GM04504 (cell line): ENCODE measurements at places on chromosomes 7 and 10.
A peak's percentile ranks its signal among the peaks of the same experiment; 100 is the strongest.

DNA sequence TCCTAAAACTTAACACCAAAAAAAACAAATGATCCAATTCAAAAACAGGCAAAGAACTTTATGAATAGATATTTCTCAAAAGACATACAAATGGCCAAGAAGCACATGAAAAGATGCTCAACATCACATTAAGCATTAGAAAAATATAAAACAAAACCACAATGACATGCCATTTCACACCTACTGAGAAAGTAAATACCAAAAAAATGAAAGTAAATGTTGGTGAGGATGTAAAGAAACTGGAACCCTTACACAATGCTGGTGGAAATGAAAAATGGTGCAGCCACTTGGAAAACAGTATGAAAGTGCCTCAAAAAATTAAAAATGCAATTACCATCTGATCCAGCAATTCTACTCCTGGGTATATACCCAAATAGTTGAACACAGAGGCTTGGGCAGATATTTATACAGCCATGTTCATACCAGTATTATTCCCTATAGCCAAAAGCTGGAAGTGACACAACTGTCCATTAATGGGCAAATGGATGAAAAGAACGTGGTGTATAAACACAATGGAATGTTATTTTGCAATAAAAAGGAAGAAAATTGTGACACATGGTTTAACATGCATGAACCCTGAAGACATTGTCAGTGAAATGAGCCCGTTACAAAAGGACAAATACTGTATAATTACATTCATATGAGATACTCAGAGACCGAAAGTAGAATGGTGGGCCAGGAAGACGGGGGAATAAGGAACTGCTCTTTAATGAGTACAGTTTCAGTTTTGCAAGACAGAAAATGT is 89.0 kb downstream of the JMJD1C start:
- peak; percentile 80 for DNase-seq

GRCh38 chr10:30509508-30509907 is 75.5 kb downstream of the MAP3K8 start:
- DNase-seq: no peak

DNA sequence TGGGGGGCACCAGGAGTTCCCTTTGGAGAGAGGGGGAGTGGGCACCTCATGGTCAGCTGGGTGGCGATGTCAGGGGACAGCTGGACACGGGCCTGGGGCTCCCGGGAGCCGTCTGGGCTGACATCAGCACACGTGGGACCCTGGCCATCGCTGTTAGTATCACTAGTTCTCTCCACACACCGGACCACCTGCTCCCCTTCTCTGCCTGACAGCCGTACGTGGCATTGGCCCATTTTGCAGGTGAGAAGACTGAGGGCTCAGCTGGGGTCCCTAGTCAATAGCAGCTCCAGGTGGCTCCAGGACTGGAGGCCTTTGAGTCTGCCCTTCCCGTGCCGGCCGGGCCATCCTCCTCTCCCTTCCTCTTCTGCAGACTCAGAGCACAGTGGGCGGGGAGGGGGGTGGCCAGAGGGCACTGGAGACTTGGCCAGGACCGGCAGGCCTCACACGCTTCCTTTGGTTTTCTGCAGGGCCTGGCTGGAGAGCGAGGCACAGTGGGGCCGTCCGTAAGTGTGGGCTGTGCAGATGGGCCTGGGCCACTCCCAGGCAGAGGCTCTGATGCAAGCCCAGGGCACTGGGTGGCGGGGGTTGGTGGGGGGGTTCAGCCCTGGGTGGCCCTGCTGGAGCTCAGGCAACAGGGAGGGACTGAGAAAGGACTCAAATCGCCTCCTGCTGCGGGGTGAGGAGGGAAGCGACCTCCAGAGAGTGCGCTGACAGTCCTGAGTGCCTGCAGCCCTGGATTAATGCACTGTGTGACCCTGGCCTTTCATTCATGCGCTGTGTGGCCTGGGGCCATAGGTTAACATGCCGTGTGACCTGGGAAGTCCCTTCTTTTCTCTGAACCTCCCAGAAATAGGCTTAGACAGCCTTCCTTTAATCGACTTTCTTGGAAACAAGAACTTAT is 78.2 kb downstream of the MYL10 start:
- DNase-seq: no peak

DNA sequence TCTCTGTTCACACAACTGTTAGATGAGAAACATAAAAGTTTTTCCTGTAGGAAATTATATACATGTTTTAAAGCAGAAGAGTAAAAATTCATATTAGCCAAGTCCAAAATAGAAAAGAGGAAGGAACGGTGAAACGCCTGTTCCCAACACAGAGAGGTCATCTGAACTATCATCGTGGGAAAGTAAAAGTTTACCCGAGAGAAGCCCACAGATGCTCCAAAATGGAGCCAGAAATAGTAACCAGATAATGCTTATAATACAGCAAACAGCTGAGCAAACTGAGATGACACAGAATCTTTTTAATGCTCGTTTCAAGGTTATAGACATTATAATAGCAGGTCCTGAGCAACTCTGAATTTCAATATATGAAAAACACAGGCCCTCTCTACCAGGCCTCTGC is 24.5 kb downstream of the FRMD4A start:
- no peak for DNase-seq

DNA sequence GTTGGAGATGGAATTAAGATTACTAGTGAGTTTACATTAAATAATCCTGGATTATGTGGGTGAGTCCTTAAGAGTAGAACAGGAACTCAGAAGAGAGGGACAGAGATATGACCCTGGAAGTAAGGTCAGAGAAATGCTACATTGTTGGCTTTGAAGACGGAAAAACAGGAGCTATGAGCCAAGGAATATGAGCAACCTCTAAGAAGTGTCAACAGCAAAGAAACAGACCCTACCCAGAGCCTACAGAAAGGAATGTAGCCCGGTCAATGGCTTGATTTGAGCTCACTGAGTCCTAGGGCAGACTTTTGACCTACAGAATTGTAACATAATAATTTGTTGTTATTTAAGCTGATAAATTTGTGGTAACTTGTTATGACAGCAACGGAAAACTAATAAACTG is 304.9 kb downstream of the IPMK start:
- DNase-seq: no peak

DNA sequence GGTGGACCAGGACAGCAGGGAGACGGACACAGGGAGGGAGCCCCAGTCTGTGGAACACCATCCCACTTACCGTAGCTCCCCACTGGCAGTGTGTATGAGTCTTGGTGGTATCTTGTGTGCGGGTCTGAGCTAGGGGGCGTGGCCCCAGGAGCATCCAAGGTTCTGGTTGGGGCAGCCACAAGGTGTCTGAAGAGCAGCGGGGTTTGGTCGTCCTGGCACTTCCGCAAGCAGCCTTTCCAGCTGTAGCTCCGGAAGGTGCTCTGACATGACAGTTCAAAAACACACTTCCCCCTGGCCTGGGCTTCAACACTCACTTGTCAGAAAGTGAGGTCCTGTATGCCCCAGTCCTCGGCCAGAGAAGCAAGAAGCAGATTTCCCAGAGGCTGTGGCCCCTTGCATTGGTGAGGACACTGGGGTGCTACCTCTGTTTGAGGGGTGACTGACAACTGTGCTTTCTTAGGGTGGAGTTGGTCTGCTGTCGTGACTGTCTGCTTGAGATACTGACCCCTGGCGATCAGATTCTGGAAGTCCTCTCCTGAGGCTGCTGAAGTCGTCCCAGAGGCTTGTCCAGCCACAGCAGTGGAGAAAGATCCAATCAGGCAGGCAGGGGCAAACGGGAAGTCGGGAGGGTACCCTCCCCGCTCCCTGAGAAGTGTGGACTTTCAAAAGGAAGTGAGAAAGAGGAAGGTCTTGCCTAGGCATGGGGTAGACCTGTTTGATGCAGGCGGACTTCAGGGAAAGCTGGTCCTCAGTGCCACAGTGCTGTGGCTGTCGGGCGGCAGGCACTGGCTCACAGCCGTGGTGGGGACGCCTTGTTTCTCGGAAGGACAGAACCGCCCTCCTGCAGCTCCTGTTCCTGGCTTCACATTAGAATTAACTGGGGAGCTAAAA is 51.4 kb upstream of the PFKFB3 start:
- peak; percentile 37 for DNase-seq

DNA sequence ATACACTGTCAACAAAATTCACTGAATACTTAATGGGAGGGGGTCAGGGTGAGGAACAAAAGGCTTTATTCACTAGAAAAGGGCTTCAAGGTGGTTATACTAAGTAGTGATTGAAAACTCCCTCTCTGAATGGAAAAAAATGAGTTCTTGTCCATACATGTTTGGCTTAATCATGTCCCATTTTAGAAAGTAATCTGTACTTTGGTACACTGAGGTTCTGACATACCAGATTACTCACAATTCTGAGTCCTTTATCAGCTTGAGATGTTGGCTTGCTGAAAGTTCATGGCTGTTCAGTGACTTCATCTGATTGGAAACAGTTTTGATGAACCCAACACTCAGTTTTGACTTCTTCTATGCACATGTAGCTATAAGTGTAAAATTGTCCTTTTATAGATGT is 12.8 kb upstream of the NOBOX start:
- no peak for DNase-seq

DNA sequence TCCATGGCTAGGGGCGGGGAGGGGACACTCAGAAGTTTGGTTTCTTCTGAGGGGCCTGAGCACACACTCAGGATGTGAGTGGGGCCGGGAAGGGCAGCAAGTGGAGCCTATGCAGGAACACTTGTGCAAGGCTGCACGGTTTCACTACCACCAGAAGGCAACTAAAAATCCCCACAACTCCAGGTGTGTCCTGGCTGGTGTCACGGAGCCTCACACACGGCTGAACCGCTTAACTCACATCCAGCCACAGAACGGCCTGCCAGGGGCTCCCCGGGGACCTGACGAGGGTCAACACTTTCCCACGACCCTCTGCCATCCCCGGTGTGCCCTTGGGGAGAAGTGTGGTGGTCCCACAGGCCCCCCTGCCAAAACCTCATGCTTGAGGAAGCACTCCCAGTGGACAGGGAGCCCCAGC is 173.9 kb downstream of the ELFN1 start:
- DNase-seq: no peak

- DNase-seq: no peak
Measured at GRCh38 chr7:48085942-48086341, 3.1 kb upstream of the UPP1 start.

DNA sequence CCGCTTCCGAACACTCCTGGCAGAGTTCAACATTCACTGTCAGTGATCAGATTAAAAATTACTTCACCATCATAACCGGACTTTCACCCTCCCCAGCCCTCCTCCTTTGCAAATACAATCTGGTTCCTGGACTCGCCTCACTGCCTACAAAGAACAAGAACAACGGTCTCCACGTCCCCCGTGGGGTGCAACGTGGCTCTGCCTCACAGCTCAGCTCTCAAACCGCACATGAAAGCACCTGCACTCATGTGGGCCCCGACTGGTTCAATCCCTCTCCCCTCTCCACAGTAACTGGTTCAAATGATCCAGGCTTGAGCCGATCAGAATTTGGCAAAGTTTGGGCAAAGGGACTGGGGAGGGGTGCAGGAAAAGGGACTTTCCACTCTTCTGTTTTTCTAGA is 21.0 kb downstream of the ASB13 start:
- no peak for DNase-seq

- no peak for DNase-seq
Measured at GRCh38 chr10:89369156-89370105, 8.4 kb upstream of the IFIT1B start.

DNA sequence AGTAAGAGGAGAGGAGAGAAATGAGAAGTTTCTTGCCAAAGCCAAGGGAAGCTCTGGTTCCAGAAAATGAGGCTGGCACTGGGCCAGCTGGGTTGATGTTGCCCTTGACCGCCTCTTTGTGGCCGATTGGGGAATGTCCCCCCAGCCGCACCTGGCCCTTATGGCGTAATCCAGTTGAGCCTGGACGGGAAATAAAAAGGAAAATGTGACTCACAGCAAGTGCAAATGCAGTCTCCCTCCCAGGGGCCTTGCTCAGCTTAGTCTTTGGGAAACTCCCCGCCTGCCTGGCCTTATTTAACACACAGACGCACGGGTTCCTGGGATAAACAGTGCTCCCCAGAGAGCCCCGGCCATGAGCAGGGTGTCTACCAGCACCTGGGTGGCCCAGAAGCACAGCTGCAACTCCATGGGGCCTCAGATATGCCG is 174.8 kb downstream of the KIAA1217 start:
- peak; percentile 70 for DNase-seq

- DNase-seq: no peak
Measured at GRCh38 chr10:120749072-120749471, 102.1 kb upstream of the WDR11 start.

DNA sequence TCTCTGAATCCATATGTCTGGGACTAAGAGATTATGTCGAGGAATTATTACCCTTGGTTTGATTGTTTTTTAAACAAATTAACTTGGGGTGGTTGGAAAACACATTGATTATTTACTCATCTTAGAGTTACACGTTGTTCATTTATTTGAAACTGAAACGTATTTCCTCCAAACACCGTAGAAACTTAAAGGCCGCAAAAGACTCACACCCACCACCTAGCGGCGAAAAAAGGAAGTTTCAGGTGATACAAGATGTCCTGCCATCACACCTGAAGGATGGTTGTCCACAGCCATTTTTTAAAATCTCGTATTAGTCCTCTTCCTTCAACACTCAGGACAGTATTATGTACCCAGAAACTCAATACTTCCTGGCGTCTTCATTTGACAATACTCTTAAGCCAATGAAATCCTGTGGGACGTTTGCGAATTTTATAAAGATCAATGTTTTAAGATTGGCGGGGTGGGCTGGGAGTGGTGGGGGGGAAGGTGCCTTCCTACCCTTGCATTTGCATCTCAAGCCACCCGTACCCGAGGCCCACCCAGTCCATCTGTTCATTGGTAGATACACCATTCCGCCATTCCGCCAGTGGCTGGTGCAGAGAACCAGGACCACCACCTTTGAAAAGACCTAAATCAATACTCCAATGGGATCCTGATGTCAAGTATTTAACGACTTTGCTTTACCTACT is 1.4 kb upstream of the LCOR start:
- DNase-seq: peak; percentile 40

- DNase-seq: no peak
Measured at GRCh38 chr7:90597563-90598253, 1.6 kb downstream of the CDK14 start.

DNA sequence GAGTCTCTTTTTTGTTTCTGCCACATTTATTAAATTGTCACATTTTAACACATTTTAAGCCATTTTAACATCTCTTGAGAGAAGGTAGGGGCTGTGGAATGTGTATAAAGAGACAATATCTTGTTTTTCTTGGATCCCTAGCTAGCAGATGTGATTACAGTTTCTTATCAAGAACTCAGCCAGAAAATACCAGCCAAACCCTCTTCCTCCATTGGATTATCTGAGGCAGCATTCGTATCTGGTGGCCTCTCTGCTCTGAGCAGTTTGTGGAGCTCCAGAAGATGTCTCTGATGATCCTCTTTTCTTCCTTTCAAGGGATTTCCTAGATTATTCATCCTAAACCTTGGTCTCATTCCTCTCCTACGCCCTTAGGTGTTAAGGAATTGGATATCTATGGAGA is 35.3 kb upstream of the PFKFB3 start:
- no peak for DNase-seq
